B cell (primary cell): ENCODE measurements at places on chromosomes 11 and 22. TPM values are rescaled to one million over a fixed set of nuclear protein-coding genes. Genes with fewer than 3 reads are reported as not detected.
A peak's percentile ranks its signal among the peaks of the same experiment; 100 is the strongest.

DNA sequence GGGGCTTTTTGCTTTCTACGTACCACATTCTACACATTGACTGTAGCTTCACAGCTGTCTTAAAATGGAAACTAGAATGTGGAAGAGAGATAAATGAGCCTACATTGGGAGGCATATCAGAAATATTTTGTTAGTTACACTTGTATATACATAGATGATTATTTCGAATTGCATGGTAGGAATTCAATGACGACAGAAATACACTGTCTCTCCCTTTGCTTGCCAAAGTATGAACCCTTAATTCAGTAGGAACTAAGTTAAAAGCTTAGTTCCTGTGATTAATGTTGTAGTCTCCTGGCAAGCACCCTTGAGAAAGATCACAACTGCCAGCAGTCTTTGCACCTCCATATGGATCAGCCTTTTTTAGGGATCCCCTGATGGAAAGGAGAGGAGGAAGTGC, 10.1 kb downstream of the C11orf87 start:
- H3K27ac ChIP-seq, result no peak overlapping the region
- no peak for DNase-seq
- no peaks in the 10 kb centered on the region for H3K4me1 ChIP-seq

GRCh38 chr22:39567135-39567946, 3.2 kb upstream of the CACNA1I start:
- H3K4me3 ChIP-seq, result no peak overlapping the region
- peak; percentile 30 for DNase-seq
- H3K27me3 ChIP-seq, result no peaks in the 10 kb centered on the region
- no peaks in the 10 kb centered on the region for H3K36me3 ChIP-seq
- H3K27ac ChIP-seq, result no peak overlapping the region

DNA sequence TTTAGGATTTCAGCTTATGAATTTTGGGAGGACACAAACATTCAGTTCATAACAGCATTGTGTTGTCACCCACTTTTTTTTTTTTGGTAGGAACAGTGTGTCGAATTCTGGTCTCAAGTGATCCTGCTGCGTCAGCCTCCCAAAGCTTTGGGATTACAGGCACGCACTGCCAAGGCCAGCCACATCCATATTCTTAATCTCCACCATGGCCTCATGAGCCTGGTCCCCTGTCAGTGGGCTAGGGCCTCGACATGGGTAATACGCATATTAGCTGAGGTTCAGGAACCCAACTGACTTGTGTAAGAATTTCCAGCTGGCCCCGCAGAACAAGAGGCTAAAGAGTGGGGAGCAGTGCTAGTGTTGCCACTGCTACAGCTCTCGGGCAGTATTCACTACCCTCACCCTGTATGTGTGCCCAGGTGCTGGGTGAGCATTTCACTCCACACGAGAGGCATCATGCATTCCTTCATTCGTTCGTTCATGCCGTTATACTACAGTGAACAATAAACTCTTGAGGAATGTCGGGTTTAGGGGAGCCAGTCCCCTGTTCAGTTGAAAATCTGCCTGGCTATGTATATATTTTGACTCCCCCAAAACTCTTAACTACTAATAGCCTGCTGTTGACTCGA, 5.2 kb upstream of the VPREB1 start:
- no peak overlapping the region for H3K27ac ChIP-seq
- no peak overlapping the region for H3K4me3 ChIP-seq
- H3K27me3 ChIP-seq, result no peaks in the 10 kb centered on the region
- H3K36me3 ChIP-seq, result no peaks in the 10 kb centered on the region
- peaks cover 50% of the 10 kb centered on the region for H3K4me1 ChIP-seq

DNA sequence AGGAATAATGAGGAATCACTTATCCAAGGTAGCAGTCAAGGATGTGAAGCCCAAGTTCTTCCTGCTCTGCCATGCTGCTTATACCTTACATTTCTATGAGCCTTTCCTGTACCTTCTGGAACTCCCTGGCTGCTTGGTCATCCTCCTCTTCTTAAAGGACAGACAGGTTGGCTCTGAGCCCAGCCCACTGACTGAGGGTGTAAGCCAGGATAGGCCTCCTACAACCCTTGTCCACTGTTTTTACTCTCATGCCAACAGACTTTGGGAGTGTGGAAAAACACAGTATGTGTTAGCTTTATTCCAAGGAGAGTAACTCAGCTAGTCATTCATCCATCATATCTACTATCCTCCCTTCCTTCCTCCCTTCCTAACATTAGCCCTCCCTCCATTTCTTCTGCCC, 47.5 kb downstream of the IRAG1 start:
- H3K36me3 ChIP-seq, result no peaks in the 10 kb centered on the region
- H3K4me1 ChIP-seq, result peaks cover 64% of the 10 kb centered on the region
- H3K4me3 ChIP-seq, result no peak overlapping the region
- no peak for DNase-seq
- H3K27ac ChIP-seq, result no peak overlapping the region

DNA sequence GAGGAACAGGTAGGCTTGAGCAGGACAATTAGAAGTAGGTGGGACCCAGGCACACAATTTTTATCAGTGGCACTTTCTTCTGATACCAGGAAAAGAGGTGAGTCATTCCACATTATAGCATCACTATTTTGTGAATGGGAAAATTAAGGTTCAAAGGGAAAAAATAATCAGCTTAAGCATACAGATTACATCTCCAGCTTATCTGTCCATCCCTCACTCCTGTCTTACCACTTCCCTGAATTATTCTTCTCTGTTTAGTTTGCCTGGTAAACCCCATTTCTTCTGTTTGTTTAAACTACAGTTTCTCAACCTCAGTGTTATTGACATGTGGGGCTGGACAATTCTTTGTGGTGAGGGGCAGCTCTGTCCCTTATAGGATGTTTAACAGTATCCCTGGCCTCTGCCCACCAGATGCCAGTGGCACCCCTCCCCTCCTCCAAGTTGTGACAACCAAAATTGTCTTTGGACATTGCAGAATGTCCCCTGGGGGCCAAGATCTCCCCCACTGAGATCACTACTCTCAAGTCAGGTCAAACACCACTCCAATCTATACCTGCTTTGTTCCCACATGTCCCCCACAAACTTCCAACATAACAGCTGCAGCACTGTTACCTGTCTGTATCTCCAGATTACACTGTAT, 8.5 kb upstream of the XBP1 start:
- DNase-seq, result no peak
- H3K36me3 ChIP-seq, result no peaks in the 10 kb centered on the region
- peaks cover 24% of the 10 kb centered on the region for H3K4me1 ChIP-seq
- no peak overlapping the region for H3K4me3 ChIP-seq

The ASCL2 gene
- total RNA-seq, result 2.0 and 2.2 TPM in 2 replicates

GRCh38 chr22:37996515-37997246, 12.3 kb upstream of the SOX10 start:
- no peaks in the 10 kb centered on the region for H3K36me3 ChIP-seq
- peak overlapping the region; percentile 48 for H3K27ac ChIP-seq
- H3K4me3 ChIP-seq, result no peak overlapping the region
- peaks cover 18% of the 10 kb centered on the region for H3K4me1 ChIP-seq

The OR51B4 gene
- total RNA-seq, result not detected in 2 replicates

GRCh38 chr11:45178223-45178622, 31.8 kb downstream of the PRDM11 start:
- DNase-seq, result no peak
- peaks cover 8% of the 10 kb centered on the region for H3K4me1 ChIP-seq
- H3K27ac ChIP-seq, result no peak overlapping the region
- H3K4me3 ChIP-seq, result no peak overlapping the region
- no peaks in the 10 kb centered on the region for H3K27me3 ChIP-seq

DNA sequence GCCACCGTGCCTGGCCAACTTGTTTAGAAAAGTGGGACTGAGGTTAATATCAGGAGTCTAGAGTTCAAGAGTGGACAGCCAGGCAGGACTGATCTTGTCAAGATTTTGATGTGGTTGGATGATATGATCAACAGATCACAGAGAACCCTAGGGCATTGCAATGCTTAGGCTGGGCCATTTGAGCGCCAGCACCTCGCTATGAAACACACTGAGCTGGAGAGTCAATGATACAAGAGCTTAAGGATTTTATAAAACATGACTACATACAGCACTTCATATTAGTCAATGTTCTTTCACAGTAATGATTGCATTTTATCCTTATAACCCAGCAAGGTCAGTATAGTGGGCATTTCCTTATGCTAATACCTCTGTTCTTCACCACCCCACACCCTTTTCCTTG, 15.4 kb upstream of the PEX26 start:
- no peaks in the 10 kb centered on the region for H3K36me3 ChIP-seq
- H3K4me3 ChIP-seq, result no peak overlapping the region
- H3K27me3 ChIP-seq, result no peaks in the 10 kb centered on the region
- H3K27ac ChIP-seq, result no peak overlapping the region
